Iris pigment epithelial cell (primary cell): ENCODE measurements at places on chromosomes 5 and 9.

DNA sequence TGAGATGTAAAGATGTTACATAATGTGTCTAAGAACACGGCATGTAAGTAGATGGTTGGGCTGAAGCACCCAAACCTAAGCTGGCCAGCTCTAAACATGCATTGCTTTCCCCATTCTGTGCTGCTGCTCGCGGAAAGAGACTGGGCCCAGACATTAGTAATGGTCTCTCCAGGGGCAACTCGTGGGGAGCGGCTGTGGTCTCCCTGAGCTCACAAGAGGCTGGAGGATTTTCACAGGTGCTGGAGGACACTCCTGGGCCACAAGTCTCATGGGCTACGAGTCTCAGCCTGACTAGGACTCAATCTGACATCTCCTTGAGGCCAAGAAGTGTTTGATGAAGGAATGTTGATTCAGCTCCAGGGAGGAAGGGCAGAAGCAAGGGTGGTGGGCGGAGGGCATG, 92.7 kb upstream of the PTCH1 start:
- no peak for DNase-seq

DNA sequence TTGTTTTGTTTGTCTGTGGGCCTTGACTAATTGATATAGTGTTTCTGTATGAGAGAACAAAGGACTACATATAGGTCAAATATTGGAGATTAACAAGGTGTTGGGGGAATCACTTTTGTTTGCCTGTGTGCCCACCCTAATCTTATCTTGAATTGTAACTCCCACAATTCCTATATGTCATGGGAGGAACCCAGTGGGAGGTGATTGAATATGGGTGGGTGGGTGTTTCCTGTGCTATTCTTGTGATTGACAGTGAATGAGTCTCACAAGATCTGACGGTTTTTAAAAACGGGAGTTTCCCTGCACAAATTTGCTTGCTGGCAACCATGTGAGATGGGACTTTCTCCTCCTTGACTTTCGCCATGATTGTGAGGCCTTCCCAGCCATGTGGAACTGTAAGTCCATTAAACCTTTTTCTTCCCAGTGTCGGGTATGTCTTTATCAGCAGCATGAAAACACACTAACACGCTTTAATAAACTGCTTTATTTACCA, 64.9 kb upstream of the HSPB3 start:
- DNase-seq = no peak

- no peak for DNase-seq
These were observed 9.6 kb upstream of the OR5C1 start for GRCh38 chr9:122779181-122779580.

DNA sequence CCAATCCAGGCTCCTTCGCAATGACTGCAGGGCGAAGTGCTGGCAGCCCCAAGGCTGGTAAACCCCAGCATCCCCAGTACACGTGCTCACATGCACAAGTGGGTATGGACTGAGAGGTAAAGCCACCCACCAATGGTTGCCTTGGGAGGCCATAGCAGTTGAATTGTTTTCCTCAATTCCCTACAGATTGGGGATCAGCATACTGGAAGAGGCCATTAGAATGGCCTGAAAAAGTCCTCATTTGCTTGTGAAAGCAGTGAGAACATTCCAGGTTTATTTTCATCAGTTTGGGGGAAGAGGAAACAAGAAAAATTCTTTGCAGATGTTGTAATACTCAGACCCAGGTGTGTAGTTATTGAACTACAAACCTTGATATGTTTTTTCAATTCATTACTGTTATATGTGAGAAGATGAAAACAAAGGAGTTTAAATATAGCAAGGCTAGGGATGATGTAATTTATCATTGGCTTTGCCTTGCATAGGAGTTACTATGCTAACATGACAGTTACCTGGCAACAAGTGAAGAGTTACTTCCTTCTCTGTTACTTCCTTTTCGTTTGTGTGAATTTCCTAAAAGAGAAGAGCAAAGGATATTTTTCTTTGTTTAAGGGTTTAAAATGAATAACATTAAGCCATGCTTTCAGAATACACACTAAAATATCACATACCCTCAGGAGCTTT, 36.4 kb downstream of the MTMR12 start:
- peak; percentile 52 for DNase-seq

GRCh38 chr9:79769476-79770275, 197.9 kb downstream of the TLE4 start:
- DNase-seq = no peak

DNA sequence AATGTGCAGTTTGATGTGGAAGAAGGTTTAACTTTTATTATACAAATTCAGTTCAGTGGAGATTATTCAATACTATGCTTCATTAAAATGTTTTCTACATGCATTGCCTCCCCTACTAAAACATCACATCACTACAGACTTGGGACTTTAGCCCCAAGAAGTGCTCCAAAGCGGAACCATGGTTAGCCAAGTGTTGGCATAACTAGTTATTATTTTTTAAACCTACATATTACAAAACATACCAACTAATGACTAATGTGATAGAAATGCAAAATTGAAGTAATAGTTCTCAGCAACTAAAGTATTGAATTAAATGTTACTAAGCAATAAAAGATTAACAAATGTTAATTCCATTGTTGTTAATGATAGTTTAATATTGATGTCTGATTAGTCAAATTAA, 74.5 kb downstream of the XRCC4 start:
- DNase-seq = peak; percentile 20

DNA sequence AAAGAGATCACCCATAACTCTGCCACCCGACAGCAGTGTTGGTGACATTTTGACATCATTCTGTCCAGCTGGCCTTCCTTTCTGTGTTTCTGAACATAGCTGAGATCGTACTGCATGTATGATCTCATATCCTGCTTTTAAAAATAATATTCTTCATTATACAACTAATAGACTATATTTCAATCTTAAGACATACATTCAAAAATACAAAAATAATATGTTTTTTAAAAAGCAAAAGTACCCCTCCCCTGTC, 47.7 kb upstream of the RPL26L1 start:
- DNase-seq = no peak

DNA sequence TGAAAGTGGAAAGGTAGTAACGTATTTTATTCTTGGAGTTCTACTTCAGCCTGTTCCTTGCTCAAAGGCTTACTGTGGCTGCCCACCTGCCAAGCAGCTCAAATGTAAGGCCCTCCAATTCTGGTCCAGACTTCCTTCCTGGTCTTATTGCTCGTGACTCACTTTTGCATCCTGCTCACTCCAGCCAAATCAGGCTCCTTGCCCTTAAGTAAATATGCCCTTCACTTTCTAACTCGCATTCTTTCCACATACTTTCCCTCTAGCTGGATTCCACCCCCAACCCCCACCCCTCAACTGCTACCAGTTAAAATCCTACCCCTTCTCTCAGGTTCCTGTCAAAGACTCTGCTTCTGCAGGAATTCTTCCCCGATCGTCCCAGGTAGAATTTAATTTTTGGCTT, 96.6 kb downstream of the GALNT10 start:
- DNase-seq = peak; percentile 88

GRCh38 chr9:38130724-38131123, 61.7 kb upstream of the SHB start:
- no peak for DNase-seq

DNA sequence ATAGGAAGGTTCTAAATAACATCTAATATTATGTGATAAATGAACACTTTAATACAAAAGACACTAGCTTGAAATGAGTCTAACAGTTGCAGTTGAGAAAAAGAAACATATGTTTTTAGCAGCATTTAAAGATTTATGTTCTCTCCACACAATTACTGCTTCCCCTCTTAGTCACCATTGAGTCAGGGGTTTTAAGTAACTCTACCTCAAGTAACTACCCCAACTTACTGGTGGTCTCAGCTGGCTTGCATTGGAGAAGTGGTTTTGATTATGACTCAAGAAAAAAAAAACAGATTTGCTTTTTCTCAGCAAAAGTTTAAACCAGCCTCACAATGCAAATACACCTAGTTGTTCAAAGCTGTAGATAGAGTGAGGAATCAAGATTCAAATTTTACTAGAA, 1216.5 kb upstream of the CDH9 start:
- DNase-seq = peak; percentile 12

DNA sequence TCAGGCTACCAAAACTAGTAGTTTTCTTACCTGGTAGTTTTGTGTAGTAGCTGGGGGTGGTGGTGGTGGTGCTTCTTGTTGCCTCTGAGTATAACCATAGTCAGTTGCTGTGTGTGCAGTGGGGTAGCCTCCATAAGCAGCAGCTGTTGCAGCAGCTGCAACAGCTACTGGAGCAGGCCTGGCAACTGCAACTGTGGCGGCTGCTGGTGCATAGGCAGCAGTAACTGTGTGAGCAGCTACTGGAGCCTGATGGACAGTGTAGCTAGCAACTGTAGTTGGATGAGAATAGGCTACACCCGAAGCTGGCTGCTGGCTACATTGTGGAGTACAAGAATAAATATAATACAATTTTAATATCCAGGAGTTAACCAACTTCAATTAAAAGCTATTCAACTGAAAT, 24.7 kb downstream of the ZFR start:
- DNase-seq = no peak

- no peak for DNase-seq
These were observed 275.9 kb upstream of the CCNG1 start for GRCh38 chr5:163161512-163161911.

- DNase-seq = no peak
These were observed 946.3 kb downstream of the DTWD2 start for GRCh38 chr5:118042076-118042475.

GRCh38 chr5:19577882-19578281, 410.1 kb downstream of the CDH18 start:
- DNase-seq = no peak

- DNase-seq = no peak
These were observed 17.7 kb downstream of the ANGPTL2 start for GRCh38 chr9:127104581-127105311.

DNA sequence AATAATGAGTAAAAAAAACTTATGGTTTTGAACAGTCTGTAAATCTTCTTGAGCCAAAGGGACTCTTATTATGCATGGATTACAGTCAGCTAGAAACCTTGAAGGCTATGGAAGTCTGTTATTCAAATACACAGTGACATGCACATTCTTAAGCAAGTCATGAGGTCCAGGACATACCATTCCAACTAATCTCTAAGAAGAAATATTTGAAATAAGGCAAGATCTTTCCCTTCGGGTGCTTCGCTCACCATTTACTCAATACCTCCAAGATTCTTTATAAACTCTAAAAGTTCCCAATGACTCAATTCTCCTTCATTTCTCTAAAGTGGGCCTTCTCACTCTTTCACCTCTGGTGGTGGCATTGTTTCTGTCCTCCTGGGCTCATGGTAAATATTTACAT, 811.0 kb downstream of the NR2F1-AS1 start:
- peak; percentile 93 for DNase-seq

DNA sequence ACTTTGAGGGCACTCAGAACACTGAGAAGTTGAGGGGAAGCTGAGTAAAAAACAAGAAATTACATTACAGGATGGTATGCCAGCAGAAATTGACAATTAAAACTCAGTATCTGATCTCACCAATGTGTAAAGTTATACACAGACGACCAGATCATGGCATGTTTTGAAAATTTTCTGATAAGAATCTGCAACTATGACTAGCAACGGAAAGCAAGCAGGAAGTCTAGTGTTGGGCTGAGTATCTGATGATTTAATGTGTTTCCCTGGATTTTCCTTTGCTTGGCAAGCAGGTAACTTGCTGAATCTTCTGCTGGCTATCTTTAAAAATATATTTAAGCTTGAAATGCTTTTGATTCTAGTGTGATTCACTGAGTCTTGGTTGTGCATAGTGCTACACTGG, 5.2 kb upstream of the GCNT4 start:
- DNase-seq = no peak

DNA sequence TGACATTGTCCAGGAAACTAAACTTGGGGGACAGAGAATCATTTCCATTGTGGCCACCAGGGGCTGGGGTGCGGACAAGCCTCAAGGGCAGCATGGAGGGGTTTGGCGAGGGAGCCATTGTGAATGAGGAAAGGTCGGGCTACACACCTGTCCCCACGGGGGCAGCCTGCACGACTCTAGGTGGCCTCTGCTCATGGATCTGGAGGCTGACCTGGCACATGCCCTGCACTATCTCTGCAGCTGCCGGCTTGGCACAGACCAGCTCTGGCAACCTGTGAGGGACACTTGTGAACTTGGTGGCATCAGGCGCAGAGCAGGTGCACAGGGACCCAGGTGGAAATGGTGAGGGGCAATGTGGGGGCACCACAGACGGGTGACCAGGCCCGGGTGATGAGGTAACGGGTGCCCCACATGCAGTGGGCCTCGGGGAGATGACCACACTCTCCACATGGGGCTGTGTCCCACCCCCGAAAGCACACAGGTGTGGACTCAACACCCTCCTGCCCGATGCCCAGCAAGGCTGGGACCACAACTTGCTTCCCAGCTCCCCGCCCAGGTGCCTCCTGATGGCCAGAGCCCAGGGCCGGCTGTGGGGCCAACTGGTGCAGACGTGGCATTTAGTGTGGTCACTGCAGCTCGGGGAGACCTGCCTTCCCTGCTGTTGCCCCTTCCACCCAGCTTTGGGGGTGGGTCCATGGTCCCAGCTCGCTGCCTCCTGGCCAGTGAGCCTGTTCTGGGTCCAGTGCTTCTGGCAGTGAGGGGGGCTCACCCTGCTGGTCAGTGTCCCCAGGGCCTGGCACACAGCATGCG, 60.9 kb upstream of the UBAC1 start:
- DNase-seq = no peak

- no peak for DNase-seq
These were observed 22.3 kb upstream of the UNC5A start for GRCh38 chr5:176788091-176788490.

DNA sequence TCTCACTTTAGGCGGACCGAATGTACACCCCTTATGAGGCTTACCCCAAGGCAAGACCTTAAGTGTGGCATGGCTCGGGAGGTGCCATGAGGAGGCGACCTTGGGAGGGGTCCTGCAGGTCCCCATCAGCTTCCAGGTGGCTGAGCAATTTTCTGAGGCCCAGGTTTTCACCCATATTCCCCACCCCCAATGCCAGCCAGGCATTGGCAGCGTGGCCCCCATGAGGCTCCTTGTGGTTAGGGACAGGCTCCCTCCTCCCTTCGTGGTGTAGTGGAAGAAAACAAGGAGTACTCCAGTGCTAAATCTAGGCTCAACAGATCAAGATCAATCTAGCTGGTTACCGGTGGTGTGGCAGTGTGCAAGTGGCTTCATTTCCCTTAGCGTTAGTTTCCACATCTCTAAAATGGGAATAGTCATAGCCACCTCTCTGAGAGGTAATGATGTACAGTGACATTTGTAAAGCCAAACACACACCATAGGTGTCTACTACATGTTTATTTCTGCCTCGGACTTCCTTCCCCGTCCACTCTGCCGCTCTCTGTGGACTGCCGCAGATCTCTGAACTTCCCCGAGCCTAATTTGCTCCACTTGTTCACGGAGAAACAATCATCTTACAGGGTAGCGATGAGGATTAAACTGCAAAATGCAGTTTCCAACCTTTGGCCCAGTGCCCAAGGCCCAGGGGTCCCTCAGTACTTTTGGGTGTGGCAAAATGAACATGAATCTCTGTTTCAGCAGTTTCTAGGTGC, 8.4 kb downstream of the LHX2 start:
- no peak for DNase-seq

- no peak for DNase-seq
These were observed 220.4 kb downstream of the BRINP1 start for GRCh38 chr9:119148855-119149254.

GRCh38 chr5:112703866-112704820, 33.5 kb upstream of the APC start:
- DNase-seq = peak; percentile 60

- DNase-seq = no peak
These were observed 42.0 kb upstream of the ENTREP1 start for GRCh38 chr9:69283003-69283402.
